ENCODE measurements at places on chromosomes 16 and 17. TPM values are rescaled to one million over a fixed set of nuclear protein-coding genes. Genes with fewer than 3 reads are reported as not detected.

Gene CHRNE
- 0.18 TPM for polyA plus RNA-seq

Gene CDRT15L2
- polyA plus RNA-seq, result not detected

Gene CCDC92B
- not detected for polyA plus RNA-seq

Gene VAT1L
- polyA plus RNA-seq, result 6.5 TPM

DNA sequence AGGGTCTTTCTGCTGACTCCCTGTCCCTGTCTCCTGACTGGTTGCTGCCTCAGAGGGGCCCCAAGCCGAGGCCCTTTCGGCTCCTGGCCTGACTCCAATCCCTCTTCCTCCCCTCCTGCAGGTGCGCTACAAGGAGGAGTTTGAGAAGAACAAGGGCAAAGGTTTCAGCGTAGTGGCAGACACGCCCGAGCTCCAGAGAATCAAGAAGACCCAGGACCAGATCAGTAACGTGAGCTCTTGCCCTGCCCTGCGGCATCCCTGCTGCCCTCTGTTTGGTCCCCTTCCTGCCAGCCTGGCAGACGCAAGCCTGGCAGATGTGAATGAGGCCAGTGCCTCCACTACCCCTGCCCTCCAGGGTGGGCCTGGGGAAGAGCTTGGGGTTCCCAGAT is 27.1 kb upstream of the LASP1NB start:
- DNase-seq, result no peak

GRCh38 chr17:72702136-72702735 is 390.3 kb downstream of the SLC39A11 start:
- DNase-seq, result no peak

DNA sequence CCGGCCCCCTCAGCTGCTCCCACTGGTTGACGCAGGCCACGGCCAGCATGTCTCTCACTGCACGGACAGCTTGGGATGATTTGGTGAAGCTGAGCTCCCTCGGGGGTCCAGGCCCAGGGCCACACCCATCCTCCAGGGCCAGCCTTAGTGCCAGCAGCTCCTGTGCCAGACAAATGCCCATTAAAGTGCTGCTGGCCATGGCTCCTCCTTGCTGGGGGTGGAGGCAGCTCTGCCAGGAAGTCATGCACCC is 2.5 kb downstream of the TRIM47 start:
- DNase-seq, result no peak

DNA sequence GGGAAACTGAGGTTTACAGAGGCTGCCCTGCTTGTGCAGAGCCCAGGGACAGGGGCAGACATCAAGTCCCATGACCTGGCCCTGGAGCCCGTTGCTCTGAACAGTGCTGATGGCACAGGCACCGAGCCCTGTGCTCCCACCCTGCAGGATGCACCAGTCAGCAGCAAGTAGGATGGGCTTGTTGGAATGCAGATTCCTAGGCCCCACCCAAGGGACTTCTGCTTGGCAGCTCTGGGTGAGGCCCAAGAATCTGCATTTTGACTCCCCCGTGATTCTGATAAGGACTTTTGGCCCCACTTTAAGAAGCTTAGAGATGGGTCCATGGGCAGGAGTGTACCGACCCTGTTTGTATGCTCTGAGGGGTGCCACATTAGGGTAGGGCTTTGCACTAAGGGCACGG is 23.3 kb downstream of the LASP1 start:
- no peak for DNase-seq

DNA sequence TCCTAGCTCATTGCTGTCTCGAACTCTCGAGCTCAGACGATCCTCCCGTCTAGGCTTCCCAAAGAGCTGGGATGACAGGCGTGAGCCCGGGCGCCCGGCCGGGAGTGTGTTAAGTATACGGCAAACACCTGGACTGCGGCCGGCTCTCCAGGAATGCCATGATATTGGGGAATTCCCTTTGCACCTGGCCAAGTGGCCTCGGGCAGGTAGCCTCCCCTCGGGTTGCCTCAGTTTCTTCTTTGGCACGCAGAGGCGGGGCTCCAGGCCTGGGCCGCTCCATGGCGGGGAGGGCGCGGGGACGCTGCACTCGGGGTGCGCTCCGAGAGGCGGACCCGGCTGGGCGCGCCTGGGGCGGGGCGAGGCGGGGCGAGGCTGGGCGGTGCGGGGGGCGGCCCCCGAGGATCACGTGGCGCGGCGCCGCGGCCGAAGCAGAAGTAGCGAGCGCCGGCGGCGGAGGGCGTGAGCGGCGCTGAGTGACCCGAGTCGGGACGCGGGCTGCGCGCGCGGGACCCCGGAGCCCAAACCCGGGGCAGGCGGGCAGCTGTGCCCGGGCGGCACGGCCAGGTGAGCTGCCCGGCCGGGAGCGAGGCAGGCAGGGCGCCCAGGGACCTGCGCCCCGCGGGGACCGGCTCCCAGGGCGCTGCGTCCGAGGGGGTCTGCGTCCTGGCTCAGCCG is at the start of gene PLCG2:
Gene PLCG2, plus strand, starts transcription at position 431 of the 675 bp plus-strand sequence. CDS start 6,699 bp downstream, outside the sequence.
- no peak for DNase-seq

DNA sequence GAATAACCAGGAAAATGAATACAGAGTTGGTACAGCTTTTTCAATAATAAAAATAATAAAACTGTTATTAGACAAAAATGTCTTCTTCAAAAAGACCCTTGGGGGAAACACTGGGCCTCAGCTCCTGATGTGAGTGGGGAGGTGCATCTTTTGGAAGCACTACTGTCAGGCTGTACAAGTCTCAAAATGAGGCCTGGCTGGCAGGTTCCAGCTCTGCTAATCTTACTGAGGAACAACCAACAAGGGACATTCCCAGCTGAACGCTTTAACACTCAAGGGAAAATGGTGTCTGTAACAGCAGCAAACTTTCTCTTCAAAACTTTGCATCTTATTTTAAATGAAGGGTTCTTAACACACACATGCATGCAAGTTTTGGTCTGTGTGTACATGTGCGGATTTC is 19.7 kb downstream of the TEX2 start:
- no peak for DNase-seq

- no peak for DNase-seq
Observed at GRCh38 chr16:29644338-29644857, 18.6 kb upstream of the SPN start.
